ENCODE measurements at places on chromosomes 16 and 17.
A peak's percentile ranks its signal among the peaks of the same experiment; 100 is the strongest.

- DNase-seq, result no peak
These were observed 37.7 kb downstream of the XYLT1 start for GRCh38 chr16:17432901-17433576.

- no peak for DNase-seq
These were observed 27.2 kb upstream of the STAC2 start for GRCh38 chr17:39252788-39253460.

DNA sequence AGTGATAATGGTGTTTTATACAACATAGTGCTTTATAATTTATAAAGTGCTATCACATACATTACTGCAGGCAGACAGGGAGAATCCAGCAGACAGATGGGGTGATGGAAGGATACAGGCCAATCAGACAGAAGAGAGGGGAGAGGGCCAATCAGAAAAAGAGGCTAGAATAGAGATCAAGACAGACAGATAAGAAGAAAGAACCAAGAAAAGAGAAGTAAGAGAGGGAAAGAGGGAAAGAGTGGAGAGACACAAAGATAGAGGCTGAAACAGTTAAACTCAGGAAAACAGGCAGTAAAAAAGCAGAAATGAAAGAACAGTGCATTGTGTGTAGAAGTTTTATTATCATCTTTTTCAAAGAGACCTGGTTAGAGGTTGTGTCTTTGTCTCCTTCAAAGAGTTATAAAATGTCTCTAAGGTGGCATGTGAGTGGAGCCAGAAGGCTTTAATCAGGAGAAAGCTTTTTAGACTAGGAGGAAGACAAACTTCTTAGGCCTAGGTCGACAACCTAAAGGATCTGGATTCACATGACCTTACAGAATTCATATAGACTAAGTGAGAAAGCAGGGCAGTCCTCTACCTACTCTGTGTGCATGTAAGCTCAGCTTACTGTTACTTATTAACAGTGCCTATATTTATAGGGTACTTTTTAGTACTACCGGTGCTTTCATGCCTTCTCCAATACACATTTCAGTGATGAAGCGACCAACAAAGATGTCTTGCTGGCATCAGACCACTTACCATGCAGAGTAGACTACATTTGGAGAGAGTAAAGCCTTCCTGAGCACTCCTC lies 8.3 kb upstream of the CHD3 start:
- DNase-seq, result no peak

GRCh38 chr17:61260071-61260797 lies 139.4 kb upstream of the TBX2 start:
- DNase-seq, result no peak

- no peak for DNase-seq
These were observed 11.7 kb downstream of the SGCA start for GRCh38 chr17:50177476-50177875.

GRCh38 chr16:72841506-72841905 lies 206.4 kb downstream of the ZFHX3 start:
- no peak for DNase-seq

DNA sequence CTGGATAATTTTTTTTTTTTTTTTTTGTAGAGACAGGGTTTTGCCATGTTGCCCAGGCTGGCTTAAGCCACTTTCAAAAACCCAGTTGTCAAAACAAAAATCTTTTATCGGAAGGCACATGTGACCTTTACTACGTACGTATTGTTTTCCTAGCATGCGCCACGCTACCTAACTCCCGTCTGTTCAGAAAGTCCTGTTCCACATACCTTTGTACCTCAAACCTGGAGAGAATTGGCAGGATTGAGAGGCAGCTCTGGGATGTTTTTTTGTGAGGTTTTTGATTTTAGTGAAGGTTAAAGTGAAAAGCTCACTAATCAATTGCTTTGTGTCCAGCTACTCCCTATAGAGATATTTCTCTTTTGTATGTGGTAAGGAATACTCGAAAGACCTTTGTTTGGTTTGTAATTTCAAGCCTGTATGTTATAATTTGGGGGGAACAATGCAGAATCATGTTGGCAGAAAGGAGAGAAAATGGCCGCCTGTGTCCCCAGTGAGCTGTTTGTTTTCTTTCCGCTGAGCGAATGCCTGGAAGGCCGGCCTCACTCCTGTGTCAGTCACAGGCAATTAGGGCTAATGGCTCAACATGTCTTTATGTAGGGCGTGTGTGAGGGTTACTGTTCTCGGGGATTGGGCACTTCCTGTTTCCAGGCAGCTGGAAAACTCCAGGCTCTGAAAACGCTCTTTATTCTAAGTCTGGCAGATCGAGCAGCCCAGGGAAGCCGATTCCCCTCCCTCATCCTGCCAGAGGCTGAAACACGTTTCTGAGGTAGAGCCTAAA lies 60.8 kb upstream of the CLEC18A start:
- DNase-seq, result peak; percentile 78

DNA sequence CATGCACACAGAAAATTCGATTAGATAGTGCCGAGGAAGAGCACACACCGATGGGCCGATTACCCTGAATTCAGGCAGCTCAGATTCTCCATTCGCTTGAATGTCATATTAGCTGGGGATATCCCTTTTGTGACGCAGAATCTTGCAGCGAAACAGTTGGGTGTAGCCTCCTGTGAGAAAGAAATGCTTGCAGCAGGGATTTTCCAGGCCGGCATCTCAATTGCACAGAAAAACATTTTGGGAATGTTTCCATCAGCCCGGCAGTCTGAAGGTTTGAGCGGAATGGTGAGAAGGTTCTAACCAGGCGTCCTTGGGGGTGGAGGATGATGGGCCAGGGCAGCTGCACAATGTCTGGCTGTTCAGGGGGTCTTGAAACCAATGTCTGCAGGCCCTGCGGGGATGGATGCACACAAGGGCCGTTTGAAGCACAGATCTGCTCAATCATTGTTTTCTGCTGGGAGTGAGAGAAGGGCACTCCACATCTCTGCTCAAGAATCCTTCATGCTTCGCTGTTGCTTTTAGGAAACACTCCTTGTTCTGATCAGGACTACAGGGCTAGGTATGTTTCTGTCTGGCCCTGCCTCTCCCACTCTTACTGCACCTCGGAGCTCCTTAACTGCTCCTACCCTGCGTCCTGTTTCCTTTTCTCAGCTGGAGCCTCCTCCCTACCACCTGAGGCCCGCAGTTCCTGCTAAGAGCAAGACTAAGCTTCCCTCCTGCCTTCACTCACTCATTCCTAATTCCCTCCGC lies 94.6 kb downstream of the CMIP start:
- no peak for DNase-seq

DNA sequence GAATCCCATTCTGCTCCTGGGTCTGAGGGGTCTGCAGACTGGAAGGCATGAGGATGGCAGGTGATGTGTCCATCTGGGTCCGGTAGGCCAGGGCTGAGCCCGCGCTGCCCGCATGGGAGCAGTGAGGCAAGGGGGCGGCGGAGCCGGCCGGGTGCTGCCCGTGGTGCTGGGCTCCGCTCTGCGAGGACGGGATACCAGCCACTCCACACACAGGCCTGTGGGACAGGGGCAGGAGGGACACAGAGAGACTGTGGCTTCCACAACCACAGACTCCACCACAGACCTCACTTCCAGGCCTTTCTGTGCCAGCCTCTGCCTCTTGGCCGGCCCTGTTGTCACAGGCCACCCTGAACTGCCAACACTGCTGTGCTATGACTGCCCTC lies 25.4 kb downstream of the MAP1LC3B start:
- DNase-seq, result no peak

GRCh38 chr16:83351846-83352245 lies 455.9 kb upstream of the HSBP1 start:
- no peak for DNase-seq

DNA sequence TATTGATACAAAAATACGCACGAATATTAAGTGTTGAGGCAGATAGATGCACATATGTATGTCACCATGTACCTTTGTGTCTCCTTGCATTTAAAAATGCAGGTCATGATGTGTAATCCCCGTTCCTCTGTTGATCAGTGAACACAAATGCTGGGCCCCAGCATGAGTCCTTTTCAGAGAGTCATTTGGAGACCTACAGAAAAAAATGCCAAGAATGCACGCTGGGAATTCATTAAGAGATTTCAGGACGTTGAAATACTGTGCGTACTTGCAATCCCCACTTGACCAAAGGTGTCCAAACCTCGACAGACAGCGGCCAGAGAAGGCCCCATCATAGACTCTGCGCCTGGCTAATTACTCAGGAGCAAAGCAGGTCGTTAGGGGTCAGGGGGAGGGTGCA lies 496.0 kb downstream of the MAF start:
- DNase-seq, result no peak

DNA sequence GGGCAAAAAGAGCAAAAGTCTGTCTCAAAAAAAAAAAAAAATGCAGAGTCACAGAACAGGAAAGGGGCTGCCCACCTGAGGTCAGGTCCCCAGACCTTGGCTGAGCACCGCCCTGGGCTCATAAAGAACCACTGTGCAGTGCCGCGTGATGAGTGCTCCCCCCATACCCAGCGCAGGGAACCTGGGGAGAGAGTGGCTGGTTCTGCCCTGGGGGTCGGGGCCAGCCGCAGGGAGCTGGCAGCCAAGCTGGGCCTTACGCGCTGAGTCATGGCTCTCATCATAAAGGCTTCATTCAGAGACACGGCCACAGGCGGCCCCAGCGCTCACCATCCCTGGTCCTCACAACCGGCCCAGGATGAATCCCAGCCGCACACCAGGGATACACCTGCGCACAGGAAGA lies 80.7 kb downstream of the RAB11FIP4 start:
- DNase-seq, result no peak

DNA sequence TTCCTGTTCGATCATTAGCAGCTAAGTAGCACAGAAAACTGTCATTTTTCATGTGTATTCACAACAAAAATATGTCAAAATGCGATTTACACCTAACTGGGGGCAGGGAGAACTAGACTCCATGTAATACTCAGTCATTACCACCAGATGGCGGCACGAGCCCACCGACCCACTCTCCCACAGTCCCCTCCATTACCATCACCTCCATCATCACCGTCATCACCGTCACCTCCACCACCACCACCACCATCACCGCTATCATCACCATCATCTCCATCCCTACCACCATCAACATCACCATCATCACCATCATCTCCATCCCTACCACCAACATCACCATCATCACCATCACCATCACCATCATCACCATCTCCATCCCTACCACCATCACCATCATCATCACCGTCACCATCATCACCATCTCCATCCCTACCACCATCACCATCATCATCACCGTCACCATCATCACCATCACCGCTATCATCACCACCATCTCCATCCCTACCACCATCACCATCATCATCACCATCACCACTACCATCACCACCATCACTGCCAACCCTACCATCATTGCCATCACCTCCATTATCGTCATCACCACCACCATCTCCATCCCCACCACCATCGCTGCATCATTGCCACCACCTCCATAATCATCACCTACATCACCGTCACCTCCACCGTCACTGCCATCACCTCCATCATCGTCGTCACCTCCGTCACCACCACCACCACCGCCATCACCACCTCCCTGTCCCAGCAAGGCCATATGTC lies 14.4 kb downstream of the NDUFAF8 start:
- DNase-seq, result peak; percentile 39

DNA sequence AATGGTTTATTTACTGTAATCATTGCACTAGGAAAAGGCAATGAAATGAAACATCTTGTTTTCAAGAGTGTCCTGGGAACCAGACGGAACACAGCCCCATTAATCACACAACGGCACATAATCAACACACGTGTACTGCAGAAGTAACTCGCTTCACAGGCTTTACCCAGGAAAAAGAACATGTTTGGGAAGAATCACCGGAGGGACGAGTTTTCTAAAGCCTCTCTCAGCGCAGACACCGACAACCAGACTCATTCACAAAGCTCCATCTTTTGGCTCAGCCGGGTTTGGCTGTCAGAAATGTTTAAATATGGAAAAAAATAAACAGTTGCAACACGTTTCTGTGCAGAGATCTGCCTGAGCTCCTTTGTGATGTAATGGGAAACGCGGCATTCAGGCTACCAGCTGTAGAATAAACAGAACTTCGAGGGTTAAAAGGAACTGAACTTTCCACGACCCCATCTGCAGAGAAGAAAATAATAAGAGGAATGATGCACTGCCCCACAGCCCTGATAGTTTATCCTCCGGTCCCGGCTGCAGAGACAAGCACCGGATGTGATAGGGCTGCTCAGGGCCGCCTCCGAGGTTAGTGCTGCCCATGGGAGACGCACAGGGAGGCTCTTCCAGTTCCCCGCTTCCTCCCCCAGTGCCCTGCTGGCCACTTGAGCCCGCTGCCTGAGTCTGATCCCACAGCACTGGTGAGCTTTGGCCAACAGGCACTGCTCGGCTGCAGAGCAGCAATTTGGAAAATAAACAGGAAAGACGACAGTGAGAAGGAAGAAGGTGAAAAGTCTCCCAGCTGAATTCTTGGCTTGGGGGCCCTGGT lies 119.8 kb downstream of the HIC1 start:
- DNase-seq, result no peak

- peak; percentile 33 for DNase-seq
These were observed at the start of gene C17orf107 for GRCh38 chr17:4899341-4900230. Gene C17orf107, plus strand, starts transcription at chr17:4899536. Its CDS starts 227 bp downstream, at chr17:4899763.

GRCh38 chr16:19484096-19484495 lies 37.8 kb downstream of the GDE1 start:
- DNase-seq, result no peak

DNA sequence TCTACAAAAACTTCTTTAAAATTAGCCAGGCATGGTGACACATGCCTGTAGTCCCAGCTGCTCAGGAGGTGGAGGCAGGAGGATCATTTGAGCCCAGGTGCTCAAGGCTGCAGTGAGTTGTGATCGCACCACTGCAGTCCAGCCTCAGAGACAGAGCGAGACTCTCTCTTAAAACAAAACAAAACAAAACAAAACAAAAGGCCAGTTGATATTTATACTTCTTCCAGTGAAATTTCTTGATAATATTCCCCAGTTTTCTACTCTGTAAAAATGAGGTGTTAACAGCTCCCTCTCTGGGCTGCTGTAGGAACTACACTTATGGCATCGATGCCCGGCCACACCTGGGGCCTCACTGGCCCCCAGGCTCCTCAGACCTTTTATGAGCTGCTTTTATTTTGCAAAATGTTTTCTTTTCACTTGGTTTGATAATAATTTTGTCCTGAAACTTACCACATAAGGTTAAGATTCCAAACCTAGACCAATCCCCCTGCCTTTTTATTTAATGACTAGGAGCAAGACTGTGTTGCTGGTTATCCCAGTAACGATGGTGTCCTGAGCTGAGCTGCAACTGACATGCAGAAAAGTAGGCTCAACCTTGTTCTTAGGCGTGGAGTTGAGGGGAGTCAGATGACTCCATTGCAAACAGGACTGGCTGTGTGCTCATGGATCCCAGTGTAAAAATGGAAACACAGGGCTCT lies 17.6 kb downstream of the MAPK8IP3 start:
- peak; percentile 26 for DNase-seq

GRCh38 chr17:47252766-47253512 lies 688 bp upstream of the ITGB3 start:
- DNase-seq, result no peak
